Activated naive CD8-positive, alpha-beta T cell treated with anti-CD3 and anti-CD28 coated beads, Interleukin-2, amount 50 U/mL, for 24 hours (primary cell): ENCODE measurements at places on chromosomes 2 and 18.

DNA sequence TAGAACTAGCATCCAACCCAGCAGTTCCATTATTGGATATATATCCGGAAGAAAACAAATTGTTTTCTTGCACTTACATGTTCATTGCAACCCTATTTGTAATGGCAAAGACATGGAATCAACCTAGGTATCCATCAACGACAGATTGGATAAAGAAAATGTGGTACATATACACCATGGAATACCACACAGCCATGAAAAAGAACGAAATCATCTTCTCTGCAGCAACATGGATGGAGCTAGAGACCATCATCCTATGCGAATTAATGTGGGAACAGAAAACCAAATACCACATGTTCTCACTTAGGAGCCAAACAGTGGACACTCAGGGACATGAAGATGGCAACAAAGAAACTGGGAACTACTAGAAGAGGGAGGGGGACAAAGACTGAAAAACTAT is 352.7 kb downstream of the CDH2 start:
- no peak for DNase-seq

GRCh38 chr2:67164771-67165522 is 232.2 kb upstream of the ETAA1 start:
- no peak for DNase-seq

GRCh38 chr18:70074116-70074515 is 126.4 kb upstream of the CD226 start:
- DNase-seq = no peak

- DNase-seq = no peak
Observed at GRCh38 chr2:223414646-223415045, 187.5 kb downstream of the SCG2 start.

- DNase-seq = no peak
Observed at GRCh38 chr2:239727182-239727775, 297.9 kb downstream of the NDUFA10 start.
